ENCODE measurements at places on chromosomes 16 and 17.

DNA sequence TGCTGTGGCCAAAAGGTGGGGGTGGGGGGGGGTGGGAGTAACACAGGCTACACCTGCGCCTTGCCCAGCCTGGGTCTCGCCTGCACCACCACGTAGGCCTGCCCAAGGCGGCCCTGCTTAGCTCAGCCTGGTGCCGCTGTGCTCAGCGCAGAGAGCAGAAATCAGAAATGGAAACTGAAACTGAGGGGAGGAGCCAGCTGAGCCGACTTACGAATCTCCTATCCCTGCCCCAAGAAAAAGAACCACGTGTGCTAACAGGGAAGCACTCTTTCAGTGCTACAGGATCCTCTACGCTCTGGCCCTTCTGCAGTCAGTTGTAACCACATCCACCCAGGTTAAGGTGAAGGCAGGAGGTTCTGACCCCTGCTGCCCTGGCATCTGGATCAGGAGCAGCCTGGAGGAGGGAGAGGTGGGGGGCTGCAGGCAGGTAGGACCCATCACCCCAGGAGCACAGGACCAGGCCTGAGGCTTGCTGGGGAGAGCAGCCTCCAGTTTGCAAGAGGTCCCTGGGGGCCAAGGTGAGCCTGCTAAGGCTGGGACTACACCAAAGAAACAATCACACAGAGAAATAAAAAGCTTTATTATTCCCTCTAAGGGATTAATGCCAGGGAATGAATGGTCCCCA lies at the start of gene DHX58:
TSS of gene DHX58 (minus strand) at position 163 of the 625 bp plus-strand sequence. CDS start 822 bp downstream, outside the sequence.
- DNase-seq, result peak; percentile 78

GRCh38 chr17:40828454-40829044 lies 6.1 kb upstream of the KRT10 start:
- no peak for DNase-seq

DNA sequence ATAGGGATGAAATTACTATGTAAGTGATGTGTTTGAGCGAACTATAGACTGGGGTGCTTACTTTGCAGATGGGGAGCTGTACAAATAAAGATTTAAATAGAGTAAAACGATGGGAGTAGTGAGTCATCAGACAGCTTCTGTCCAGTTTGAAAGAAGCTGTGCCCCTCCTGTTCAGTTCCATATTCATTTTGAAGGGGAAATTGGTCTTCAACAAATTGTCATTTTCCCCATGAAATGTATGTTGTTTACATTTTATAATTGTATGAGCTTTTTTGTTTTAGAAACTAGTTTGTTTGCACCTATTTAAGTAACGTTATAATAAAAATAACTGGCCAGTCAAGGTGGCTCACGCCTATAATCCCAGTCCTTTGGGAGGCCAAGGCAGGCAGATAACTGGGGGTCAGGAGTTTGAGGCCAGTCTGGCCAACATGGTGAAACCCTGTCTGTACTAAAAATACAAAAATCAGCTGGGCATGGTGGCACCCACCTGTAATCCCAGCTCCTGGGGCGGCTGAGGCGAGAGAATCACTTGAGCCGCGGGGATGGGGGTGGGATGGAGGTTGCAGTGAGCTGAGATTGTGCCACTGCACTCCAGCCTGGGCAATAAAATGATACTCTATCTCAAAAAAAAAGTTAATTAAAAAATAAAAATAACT lies 20.2 kb downstream of the SEC14L1 start:
- no peak for DNase-seq

- no peak for DNase-seq
Measured at GRCh38 chr16:88512728-88513696, 57.2 kb upstream of the ZC3H18 start.

- peak; percentile 15 for DNase-seq
Measured at GRCh38 chr17:9676820-9677310, 31.5 kb downstream of the USP43 start.

GRCh38 chr17:78537217-78537860 lies 39.9 kb downstream of the DNAH17 start:
- no peak for DNase-seq

GRCh38 chr16:52547004-52547833 lies at the start of gene TOX3:
Gene TOX3, minus strand, starts transcription at chr16:52547143. Its CDS starts 420 bp downstream, at chr16:52546723.
- no peak for DNase-seq

- DNase-seq, result no peak
Measured at GRCh38 chr17:10247810-10248209, 49.4 kb upstream of the GAS7 start.

DNA sequence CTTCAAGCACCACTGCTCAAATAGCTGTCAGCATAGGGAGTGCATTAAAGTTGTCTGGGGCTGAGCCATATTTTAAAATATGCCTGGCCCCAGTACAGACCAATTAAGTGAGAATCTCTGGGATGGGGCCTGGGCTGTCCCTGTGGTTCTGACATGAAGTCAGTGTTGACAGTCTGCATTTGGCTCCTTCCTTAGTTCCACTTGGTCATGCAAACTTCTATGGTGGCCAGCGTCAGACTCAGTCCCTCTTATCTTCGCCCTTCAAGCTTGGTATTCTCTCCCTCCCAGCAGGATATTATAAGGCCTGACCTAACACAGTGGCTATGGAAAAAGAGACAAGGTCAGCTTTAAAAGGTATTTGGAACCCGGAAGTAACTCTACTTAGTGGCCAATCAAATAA lies 177.2 kb downstream of the PMP22 start:
- DNase-seq, result no peak

GRCh38 chr17:61360318-61360943 lies 39.2 kb upstream of the TBX2 start:
- no peak for DNase-seq

DNA sequence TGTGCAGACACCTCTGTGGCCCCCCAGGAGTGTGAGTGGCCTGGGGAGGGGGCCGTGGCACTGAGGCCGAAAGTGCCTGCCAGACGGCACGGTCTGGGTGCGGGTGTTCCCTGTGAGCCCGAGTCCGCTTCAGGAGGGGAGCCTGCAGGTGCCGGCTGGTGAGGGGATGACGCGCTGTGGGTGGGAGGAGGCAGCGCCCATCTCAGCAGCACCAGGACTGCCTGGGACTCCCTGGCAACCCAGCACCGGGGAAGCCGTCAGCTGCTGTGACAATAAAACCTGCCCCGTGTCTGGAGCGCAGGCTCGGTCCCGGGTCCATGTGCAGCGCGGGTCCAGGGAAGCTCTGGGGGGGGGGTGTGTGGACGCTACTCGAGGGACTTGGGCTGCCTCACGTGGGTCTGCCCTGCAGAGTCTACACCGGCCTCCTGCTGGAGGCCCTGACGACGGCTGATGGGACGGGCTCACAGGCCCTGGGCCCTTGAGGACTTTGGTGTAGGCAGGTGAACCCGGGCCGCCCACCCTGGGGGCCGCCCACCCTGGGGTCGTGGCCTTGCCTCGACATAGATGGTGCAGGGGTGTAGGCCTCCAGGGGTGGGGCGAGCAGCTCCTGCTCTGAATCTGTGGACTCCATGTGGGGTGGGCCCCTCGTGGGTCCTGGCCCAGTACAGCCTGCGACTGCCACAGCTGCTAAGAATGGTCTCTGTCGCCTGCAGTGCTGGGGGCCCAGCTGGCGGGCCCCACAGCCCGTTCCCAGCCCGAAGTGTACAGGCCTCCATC lies 5.9 kb upstream of the RAB40C start:
- DNase-seq, result no peak

Data from foreskin fibroblast (primary cell).